ENCODE measurements at places on chromosomes 5 and 9. TPM values are rescaled to one million over a fixed set of nuclear protein-coding genes. Genes with fewer than 3 reads are reported as not detected.

Gene QRFP
- polyA plus RNA-seq: not detected

DNA sequence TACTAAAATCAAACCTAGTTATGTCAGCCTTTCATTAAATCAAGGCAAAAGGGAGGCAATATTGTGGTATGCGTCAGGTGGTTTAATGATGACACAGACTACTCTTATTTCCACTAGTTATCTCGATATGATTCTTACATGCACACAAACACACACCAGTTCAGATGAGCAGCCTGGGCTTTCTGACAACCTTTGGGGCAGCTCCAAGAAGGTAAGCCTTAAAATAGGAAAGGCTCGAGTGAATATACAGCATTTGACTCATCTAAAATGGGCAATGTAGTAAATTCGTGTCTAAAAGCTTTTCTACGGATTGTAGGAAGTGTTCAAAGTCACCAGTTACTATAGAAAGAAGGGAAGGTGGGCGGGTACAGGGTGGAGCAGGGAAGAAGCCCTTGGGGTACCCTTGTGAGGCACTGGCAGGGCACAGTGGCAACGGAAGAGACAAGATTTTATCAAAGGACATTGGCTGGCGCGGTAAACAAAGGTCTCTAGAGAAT is 1.9 kb downstream of the ANKH start:
- peak overlapping the region; percentile 96 for H3K4me3 ChIP-seq
- H3K36me3 ChIP-seq: no peaks in the 10 kb centered on the region

- H3K4me3 ChIP-seq: peak overlapping the region; percentile 78
- no peaks in the 10 kb centered on the region for H3K27me3 ChIP-seq
- H3K27ac ChIP-seq: peak overlapping the region; percentile 97
- DNase-seq: peak; percentile 49
- peaks cover 21% of the 10 kb centered on the region for H3K4me1 ChIP-seq
These were observed 28.4 kb upstream of the SSBP2 start for GRCh38 chr5:81779125-81779915.

DNA sequence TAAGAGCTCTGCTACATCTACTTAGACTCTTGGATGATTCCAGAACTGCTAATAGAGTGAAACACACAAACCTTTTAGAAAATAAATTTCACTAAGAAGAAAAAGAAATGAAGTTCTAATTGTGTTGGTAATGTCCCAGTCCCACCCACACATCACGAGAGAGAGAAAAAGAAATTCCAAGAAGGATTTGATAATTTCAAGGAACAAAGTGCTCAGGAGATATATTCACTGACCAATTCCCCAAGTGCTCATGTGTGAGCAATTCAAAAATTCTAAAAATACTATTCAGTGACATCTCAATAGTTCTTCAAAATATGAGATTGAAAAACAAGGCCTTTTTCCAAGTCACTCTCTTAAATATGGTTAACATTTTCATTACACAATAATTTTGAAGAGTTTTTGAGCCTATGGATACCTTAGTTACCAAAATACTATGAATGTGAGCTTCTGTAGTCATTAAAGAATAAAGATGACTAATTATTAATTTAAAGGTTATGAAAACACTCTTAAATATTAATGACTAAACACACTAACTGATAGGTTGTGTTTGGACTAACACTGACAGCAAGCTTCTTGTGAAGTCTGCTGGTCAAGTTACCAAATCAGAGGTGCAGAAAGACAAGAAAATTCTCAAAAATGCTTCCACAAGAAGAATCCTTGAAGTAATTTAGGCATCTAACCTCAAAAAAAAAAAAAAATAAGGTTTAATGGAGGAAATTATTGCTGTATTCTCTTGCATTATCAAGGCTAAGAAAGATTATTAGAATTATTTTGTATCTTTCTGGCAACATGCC is 245.3 kb downstream of the PDE4D start:
- peaks cover 20% of the 10 kb centered on the region for H3K4me1 ChIP-seq
- H3K27me3 ChIP-seq: no peaks in the 10 kb centered on the region
- H3K4me3 ChIP-seq: no peak overlapping the region
- no peak for DNase-seq
- no peak overlapping the region for H3K27ac ChIP-seq
- no peaks in the 10 kb centered on the region for H3K36me3 ChIP-seq

DNA sequence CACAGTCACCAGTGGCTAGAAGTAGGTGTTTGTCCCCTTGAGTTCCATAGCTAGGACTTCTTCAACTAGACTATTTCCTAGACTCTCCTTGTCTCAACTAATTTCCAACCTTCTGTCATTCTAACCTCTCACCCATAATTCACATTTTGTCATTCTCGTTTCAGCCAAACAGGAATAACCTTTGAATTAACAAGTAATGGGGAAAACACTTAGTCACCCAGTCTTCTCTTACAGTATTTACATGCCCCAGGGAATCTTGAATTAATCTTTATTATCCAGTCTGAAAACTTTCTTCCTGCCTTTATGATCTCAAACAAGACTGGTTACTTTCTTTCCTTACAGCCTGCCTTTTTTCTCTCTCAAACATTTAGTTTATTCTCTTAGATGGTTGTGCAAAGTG is 63.3 kb upstream of the RUSC2 start:
- H3K36me3 ChIP-seq: peaks cover 8% of the 10 kb centered on the region
- H3K4me1 ChIP-seq: no peaks in the 10 kb centered on the region
- H3K4me3 ChIP-seq: no peak overlapping the region
- H3K27me3 ChIP-seq: peaks cover 37% of the 10 kb centered on the region
- no peak for DNase-seq

DNA sequence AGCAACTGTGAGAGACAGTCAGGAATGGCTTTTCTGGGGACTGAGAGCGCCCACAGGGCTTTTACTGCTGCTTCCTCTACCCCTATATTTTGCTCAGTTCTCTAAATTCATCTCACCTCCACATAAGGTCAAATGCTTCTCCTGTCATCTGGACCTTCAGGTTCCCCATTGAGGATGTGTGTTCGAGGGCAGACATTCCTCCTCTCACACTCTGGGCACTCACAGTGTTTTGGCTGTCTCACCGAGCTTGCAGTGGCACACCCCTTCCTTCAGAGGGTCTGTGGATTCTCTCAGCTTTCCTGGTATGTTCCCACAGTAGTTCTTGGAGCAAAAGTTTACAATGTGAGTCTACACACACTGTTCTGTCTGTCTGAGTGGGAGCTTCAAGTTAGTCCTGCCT is 127.8 kb upstream of the GLRA1 start:
- no peaks in the 10 kb centered on the region for H3K4me1 ChIP-seq
- H3K27ac ChIP-seq: peak overlapping the region; percentile 63
- H3K36me3 ChIP-seq: no peaks in the 10 kb centered on the region
- peaks cover 15% of the 10 kb centered on the region for H3K27me3 ChIP-seq
- no peak overlapping the region for H3K4me3 ChIP-seq

GRCh38 chr9:3049636-3050035 is 205.7 kb upstream of the PUM3 start:
- no peaks in the 10 kb centered on the region for H3K27me3 ChIP-seq
- no peak for DNase-seq
- no peak overlapping the region for H3K27ac ChIP-seq
- no peak overlapping the region for H3K4me3 ChIP-seq
- no peaks in the 10 kb centered on the region for H3K4me1 ChIP-seq
- no peaks in the 10 kb centered on the region for H3K36me3 ChIP-seq

DNA sequence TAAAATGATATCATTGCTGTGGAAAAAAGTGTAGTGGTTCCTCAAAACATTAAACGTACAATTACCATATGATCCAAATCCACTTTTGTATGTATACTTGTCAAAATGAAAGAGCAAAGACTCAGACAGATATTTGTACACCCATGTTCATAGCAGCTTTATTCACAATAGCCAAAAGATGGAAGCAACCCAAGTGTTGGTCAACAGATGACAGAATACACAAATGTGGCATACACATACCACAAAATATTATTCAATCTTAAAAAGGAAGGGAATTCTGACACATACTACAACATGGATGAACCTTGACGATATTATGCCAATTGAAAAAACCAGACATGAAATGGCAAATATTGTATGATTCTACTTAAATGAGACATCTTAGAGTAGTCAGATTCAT is 524.5 kb upstream of the WWC1 start:
- H3K4me3 ChIP-seq: no peak overlapping the region
- H3K27me3 ChIP-seq: no peaks in the 10 kb centered on the region
- DNase-seq: no peak
- no peaks in the 10 kb centered on the region for H3K4me1 ChIP-seq
- H3K36me3 ChIP-seq: no peaks in the 10 kb centered on the region

Data from naive B cell (primary cell).